ENCODE measurements at places on chromosomes 1 and 21.

- DNase-seq = no peak
Measured at GRCh38 chr1:179743679-179744400, 749 bp downstream of the FAM163A start.

DNA sequence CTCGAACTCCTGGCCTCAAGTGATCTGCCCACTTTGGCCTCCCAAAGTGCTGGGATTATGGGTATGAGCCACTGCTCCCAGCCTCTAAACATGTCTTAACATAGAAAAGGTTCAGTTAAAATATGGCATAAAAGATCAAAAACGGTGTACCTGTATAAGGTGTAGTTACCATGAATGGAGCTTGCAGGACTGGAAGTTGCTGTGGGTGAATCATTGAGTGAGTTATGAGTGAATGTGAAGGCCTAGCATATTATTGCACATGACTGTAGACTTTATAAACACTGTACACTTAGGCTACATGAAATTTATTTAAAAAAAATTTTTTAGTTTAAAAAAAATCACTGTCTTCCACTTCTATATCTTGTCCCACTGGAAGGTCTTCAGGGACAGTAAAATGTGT lies 15.7 kb downstream of the ABCD3 start:
- no peak for DNase-seq

- no peak for DNase-seq
Measured at GRCh38 chr1:36093226-36093625, 4.5 kb downstream of the ADPRS start.

GRCh38 chr1:77143529-77144121 lies 75.6 kb downstream of the PIGK start:
- no peak for DNase-seq

DNA sequence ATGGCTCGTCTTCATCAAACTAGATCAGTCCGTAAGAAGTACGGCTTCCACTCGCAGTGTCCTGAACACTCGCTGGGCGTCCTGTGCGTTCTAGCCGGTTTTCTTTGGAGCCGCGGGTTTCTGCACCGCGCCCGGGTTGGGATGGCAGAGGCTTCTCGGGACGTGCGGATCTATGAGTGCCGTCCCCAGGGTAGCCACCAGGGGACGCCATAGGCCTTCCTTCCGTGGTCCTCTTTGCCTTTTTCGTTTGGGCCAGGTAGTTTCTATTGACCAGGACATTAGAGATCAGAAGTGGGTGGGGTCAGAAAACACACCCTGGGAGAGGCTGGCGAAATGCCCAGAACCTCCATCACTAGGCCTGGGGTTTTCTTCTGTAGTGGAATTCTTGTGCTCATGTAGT lies 273.8 kb downstream of the FAM72C start:
- DNase-seq = peak; percentile 19

GRCh38 chr1:17155257-17155920 lies 36.1 kb upstream of the PADI2 start:
- DNase-seq = no peak

DNA sequence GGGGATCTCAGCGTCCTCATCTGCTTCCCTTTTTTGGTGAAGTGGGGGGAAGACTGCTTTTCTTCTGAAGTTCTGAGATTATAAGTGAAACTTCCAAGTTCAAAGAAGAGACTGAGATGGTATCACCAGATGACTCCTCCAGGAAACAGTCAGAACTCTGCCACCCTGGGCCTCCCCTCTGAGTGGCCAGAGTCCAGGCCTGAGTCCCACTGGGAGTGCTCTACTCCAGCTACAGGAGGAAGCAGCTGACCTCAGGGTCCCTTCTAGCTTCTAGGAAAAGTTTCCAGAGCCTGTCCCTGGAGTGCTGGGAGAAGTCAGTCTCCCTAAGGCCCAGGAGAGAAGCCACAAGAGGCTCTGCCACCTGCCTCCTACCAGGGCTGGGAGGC lies 104.7 kb downstream of the CASZ1 start:
- peak; percentile 63 for DNase-seq

GRCh38 chr1:6365047-6365446 lies 28.5 kb downstream of the ACOT7 start:
- DNase-seq = peak; percentile 29

GRCh38 chr1:118271883-118272282 lies 86.9 kb upstream of the SPAG17 start:
- peak; percentile 16 for DNase-seq

DNA sequence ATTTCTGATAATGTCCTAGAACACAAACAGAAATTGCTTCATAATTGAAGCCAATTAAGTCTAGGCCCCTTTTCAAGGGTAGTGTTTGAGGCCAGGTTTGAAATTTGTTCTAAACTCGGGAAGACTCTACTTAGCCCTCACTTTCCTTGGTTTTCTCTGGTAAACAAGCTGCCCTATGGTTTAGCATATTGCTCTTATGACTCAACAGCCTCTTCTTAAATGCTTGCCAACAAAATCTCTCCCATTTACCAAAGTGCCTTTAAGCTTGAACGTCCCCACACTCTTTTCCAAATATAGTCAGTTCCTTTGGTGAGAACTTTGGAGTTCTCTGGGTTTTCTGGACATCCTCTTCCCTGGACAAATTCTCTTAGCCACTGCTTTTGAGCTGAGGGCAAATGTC lies 5.8 kb upstream of the LCE6A start:
- DNase-seq = no peak

DNA sequence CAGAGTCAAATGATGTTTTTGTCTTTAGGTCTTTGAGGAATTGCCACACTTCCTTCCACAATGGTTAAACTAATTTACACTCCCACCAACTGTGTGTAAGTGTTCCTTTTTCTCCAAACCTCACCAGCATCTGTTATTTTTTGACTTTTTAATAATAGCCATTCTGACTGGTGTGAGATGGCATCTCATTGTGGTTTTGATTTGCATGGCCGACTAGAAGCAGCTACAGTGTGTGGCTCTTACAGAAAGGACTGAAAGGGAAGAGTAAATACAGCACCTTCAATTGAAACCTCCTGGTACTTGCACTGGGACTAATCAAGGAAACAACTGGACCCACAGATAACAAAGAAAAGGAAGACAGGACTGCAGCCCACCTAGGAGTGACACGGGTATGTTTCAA lies 668.0 kb upstream of the RGS18 start:
- no peak for DNase-seq

GRCh38 chr1:97943354-97943753 lies 22.5 kb upstream of the DPYD start:
- DNase-seq = no peak

DNA sequence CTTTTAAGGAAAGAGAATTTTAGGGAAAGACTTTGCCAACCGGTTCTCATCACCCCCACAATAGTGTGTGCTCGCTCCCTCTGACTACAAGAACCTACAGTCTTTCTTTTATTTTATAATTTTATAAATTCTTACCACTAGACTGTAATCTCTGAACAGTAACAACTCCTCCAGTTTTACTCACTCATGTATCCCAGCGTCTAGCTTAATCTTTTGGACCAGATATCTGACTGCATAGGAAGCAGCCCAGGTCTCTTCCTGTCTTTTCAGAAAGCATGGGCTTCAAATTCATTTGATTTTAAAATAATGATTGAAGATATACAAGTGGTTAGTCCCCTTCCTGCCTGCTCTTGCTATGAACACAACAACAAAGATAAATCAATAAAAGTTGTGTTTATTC lies 19.0 kb upstream of the DUSP10 start:
- no peak for DNase-seq

GRCh38 chr1:229231754-229232119 lies 39.2 kb upstream of the RAB4A start:
- DNase-seq = peak; percentile 17

- DNase-seq = no peak
Measured at GRCh38 chr1:183630748-183631147, 4.8 kb downstream of the ARPC5 start.

DNA sequence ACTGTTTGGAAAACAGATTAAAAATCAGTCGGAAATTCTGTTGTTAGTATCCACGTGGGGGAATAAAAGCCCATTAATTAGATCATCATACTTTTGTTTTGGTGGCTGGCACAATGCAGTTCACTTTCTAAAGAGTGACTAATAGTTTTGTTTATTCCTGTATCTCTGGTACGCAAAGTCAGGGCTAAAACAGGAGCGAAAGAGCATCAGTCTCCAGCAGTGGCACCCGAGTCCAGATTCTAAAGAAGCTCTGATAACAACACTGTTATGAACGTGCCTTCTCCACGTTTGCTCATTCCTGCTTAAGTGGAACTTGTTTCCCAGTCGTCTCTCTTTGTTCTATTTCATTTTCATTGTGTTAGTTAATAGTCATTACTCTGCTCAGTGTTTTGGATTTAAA lies 69.6 kb downstream of the HSPA13 start:
- DNase-seq = no peak

Measured in activated CD4-positive, alpha-beta T cell treated with anti-CD3 and anti-CD28 coated beads, Interleukin-10, Interleukin-2, amounts not matched to agents 100 ng/mL and 50 ng/mL, durations not matched to agents 16 hours and 8 hours (primary cell).